Hepatocyte (in vitro differentiated cells): ENCODE measurements at places on chromosomes 5 and 9. TPM values are rescaled to one million over a fixed set of nuclear protein-coding genes. Genes with fewer than 3 reads are reported as not detected.

- H3K4me1 ChIP-seq, result peaks cover 9% of the 10 kb centered on the region
- H3K36me3 ChIP-seq, result no peaks in the 10 kb centered on the region
- DNase-seq, result no peak
- H3K27ac ChIP-seq, result no peak overlapping the region
- no peaks in the 10 kb centered on the region for H3K27me3 ChIP-seq
- no peak overlapping the region for H3K4me3 ChIP-seq
Observed at GRCh38 chr5:178366998-178367735, 134.6 kb upstream of the PHYKPL start.

DNA sequence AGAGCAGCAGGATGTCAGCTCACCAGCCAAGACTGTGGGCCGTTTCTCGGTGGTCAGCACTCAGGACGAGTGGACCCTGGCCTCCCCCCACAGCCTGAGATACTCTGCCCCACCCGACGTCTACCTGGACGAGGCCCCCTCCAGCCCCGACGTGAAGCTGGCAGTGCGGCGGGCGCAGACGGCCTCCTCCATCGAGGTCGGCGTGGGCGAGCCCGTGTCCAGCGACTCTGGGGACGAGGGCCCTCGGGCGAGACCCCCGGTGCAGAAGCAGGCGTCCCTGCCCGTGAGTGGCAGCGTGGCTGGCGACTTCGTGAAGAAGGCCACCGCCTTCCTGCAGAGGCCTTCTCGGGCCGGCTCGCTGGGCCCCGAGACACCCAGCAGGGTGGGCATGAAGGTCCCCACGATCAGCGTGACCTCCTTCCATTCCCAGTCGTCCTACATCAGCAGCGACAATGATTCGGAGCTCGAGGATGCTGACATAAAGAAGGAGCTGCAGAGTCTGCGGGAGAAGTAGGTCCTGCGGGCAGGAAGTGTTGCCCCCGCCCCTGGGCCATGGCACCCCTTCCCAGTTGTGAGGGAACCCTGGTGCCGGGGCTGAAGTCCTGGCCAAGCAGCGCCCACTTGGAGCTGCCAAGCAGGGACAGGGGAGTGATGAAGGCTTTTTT is 108.9 kb downstream of the WNK2 start:
- H3K27ac ChIP-seq, result no peak overlapping the region
- no peaks in the 10 kb centered on the region for H3K4me1 ChIP-seq

- H3K4me1 ChIP-seq, result no peaks in the 10 kb centered on the region
- no peak overlapping the region for H3K27ac ChIP-seq
- no peaks in the 10 kb centered on the region for H3K36me3 ChIP-seq
- DNase-seq, result no peak
- H3K4me3 ChIP-seq, result no peak overlapping the region
Observed at GRCh38 chr9:86424251-86424891, 70.2 kb upstream of the TUT7 start.

- H3K27ac ChIP-seq, result no peak overlapping the region
- DNase-seq, result no peak
- no peak overlapping the region for H3K4me3 ChIP-seq
- no peaks in the 10 kb centered on the region for H3K36me3 ChIP-seq
Observed at GRCh38 chr5:169805527-169805934, 168.5 kb downstream of the DOCK2 start.

- no peak overlapping the region for H3K27ac ChIP-seq
- H3K36me3 ChIP-seq, result no peaks in the 10 kb centered on the region
- no peaks in the 10 kb centered on the region for H3K4me1 ChIP-seq
- no peaks in the 10 kb centered on the region for H3K27me3 ChIP-seq
- no peak overlapping the region for H3K4me3 ChIP-seq
Observed at GRCh38 chr5:23367874-23368273, 139.5 kb upstream of the PRDM9 start.

GRCh38 chr5:163534492-163535094 is 29.2 kb downstream of the MAT2B start:
- H3K4me3 ChIP-seq, result no peak overlapping the region
- H3K36me3 ChIP-seq, result no peaks in the 10 kb centered on the region
- H3K4me1 ChIP-seq, result peaks cover 11% of the 10 kb centered on the region
- no peak for DNase-seq
- no peak overlapping the region for H3K27ac ChIP-seq

Gene CDC25C
- total RNA-seq, result 2.3 and 3.7 TPM in 2 replicates

Gene FABP6
- 51.5 and 55.7 TPM in 2 replicates for total RNA-seq
